ENCODE measurements at places on chromosomes 4 and X.
A peak's percentile ranks its signal among the peaks of the same experiment; 100 is the strongest.

- no peak for DNase-seq
Measured at GRCh38 chrX:101411984-101412383, 4.0 kb downstream of the HNRNPH2 start.

GRCh38 chr4:86261636-86262035 lies 98.2 kb downstream of the MAPK10 start:
- DNase-seq, result no peak

GRCh38 chr4:81350040-81350439 lies 121.7 kb downstream of the RASGEF1B start:
- DNase-seq, result no peak

DNA sequence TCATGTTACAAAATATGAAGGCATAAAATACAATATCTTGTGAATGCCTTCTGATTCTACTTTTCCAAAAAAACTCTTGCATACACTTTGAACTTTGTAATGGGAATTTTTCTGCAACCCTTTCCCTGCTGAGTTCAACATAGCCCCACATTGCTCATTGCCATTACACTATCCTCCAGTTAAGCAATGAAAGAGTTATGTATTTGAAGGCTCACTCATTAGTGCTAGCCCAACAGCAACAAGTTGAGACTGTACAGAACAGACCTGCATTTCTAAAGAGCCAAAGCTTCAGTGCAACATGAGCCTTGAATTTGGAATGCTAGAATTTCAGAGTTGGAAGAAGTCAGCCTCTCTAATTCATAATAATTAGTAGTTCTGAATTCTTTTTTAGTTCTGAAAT lies 44.4 kb upstream of the STAG2 start:
- no peak for DNase-seq

DNA sequence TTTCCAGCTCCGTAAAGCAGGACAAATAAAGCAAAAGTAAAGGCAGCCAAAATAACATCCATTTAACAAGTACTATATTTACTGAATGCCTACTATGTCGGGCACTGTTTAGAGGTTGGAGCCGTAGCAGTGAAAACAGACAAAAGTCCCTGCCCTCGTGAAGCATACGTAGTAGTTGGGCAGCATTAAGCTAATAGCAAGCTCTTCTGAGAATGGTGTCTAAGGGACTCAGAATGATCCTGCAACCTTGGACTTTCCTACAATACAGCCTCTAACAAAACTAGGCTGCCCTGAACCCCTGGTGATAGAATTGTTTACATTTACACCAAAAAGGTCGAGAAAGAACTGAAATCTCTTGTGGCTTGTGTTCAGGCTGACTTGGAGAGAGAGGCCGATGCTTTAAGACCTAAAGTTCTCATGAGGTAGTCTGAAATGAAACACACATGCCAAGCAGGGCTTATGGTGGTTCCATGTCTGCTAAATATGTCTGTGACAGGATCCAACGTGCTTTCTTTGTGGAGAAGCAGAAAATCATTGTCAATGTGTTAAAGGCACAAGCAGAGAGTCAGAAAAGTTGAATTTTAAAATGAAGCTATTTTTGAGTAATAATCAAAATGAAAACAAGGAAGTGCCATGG lies 898 bp upstream of the PDGFC start:
- no peak for DNase-seq

GRCh38 chr4:1771555-1772305 lies 21.4 kb upstream of the FGFR3 start:
- DNase-seq, result peak; percentile 76

- no peak for DNase-seq
Measured at GRCh38 chr4:70556856-70557255, 35.2 kb upstream of the AMBN start.

- DNase-seq, result no peak
Measured at GRCh38 chr4:99648321-99648720, 9.3 kb downstream of the C4orf54 start.

DNA sequence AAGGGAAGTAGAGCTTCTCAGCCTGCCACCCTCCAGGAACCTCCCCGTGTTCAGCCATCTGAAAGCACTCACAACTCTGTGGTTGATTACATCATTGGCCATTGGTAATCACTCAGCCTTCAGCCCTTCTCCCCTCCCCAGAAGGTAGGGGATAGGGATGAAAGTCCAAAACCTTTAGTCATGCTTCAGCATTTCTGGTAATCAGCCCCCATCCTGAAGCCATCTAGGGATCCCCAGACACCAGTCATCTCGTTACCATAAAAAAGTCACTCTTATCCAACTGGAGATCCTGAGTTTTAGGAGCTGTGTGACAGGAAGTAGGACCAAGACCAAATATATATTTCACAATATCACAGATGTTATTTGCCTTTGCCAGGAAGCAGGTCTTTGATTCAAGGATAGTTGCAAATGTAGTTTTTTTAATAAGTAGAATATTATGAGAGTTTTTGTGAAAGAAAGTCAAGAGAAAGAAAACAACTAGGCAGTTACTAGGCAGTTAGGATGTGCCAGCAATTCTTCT lies 364.6 kb upstream of the NOCT start:
- DNase-seq, result peak; percentile 35

GRCh38 chrX:115229337-115230003 lies 4.4 kb downstream of the LRCH2 start:
- DNase-seq, result no peak

GRCh38 chrX:102892103-102892502 lies 45.0 kb upstream of the RAB40AL start:
- DNase-seq, result no peak

DNA sequence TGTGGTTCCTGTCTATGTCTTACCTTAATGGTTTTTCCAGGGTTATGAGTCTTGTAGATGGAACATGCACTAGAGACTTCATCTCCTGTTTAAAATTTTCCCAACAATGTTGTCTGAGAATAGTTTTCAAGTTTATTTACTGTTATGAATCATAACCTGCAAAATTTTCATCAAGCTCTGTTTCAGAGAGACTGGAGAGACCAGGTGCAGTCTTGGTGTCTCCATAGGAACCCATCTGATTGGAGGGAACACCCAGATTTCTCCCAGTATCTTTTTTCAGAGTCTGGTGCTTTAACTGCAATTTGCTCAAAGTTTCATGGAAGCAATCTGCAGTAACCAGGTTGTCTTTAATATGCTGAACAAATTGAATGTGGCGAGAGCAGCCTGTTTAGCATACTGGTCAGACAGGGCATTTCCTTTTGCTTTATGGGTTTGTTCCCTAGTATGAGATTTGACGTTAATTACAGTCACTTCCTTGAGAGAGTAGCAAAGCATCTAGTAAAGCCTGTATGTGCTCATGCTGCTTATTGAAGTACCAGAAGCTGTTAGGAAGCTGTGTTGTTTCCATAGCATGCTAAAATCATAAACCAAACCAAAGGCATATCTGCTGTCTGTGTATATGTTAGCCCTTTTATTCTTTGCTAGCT lies 18.8 kb upstream of the VSIG1 start:
- DNase-seq, result no peak

DNA sequence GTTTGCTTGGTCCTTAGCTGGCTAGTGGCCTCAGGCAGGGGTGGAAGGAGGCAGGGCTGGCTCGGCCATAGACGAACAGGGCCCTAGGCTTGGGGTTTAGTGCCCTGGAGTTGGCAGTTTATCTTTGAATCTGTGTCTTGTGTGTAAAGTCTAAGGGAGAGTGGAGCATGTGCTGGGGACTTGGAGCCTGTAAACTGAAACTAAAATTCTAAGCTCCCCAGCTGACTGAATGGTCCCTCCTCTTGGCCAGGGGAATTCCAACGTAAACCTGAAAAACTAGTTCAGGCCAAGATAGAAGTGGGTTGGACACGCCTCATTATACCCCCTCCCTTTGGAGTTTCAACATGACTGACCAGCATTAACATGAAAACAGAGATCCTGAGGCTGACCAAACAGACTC lies 46.1 kb upstream of the GPR78 start:
- DNase-seq, result no peak
